Activated T-helper 9 cell treated with anti-CD3 and anti-CD28 coated beads, Interleukin-2, amount 50 U/mL, for 16 hours (primary cell): ENCODE measurements at places on chromosomes 6 and 20.
A peak's percentile ranks its signal among the peaks of the same experiment; 100 is the strongest.

DNA sequence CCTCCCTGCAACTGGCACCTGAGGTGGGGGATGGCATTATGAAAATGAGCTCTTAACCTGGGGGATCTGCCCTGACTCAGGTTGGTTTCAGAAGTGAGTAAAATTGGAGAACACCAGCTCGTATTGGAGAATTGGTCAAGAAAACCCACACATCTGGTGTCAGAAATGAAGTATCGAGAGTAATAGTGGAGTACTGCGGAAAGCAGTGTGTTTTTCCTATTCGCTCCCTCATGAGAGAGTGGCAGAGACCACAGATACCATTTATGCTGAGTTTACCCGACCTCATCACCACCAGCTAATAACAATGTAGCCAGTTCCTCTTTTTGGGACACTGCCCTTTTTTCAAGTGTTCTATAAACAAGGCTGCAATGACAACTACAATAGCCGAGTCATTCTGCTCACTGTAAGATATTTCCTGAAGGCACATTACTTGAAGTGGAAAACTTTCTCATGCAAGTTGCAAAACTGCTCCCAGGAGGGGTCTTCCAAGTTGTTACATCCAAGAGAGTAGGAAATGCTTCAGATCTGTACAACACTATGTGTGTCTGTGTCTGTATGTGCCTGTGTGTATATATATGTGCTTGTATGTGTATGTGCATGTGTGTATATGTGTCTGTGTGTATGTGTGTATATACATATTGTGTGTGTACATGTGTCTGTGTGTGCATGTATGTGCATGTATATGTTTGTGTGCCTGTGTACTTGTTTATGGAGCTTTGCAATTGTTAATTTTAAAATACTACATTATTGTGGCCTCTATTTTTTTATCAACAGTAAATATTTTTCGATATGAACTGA, 106.0 kb upstream of the CST7 start:
- no peak for DNase-seq

DNA sequence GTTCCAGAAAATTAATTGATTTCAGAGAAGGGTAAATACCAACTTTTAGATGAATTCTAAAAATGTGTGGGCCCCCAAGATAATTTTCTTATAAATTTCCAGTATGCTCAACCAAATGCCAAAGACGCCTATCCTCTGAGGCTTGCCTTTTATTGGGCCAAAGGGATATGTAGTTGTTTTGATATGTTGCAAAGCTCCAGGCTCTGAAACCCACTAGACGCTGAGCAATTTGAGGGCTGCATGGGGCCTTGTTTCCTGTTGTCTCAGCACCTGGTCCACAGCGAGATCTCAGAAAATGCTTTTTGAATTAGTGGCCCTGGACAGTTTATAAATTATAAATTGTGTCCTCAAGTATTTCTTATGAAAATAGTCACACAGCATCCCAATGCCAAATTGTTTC, 397.2 kb downstream of the SAMD5 start:
- DNase-seq: no peak

- no peak for DNase-seq
Observed at GRCh38 chr6:70292193-70292592, 10.7 kb downstream of the COL9A1 start.

GRCh38 chr6:105726902-105727655, 324.2 kb upstream of the PREP start:
- DNase-seq: no peak

DNA sequence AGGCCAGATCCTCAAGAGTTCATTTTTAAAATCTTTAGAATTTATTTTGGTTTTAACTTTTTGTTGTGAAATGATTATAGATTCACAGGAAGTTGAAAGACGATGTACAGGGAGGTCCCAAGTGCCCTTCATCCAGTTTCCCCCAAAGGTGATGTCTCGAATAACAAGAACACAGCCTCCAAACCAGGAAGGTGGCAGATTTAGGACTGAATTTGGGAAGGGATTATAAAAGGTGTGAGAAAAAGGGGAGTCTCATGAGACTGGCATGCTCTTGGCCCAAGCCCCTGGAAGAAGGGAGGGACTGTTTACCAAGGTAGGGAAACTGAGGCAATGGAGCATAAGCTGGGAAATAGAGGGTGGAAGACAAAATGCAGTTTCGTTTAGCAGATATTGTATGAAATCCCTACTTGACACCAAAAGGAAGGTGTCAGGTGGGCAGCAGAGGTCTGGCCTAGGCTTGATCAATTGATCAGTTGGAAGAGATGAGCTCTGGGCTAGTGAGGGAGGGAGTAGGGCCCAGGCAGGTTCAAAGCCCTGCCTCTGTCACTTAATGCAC, 81.2 kb downstream of the BMP7 start:
- DNase-seq: no peak

- no peak for DNase-seq
Observed at GRCh38 chr6:70538376-70538775, 28.4 kb upstream of the SDHAF4 start.

DNA sequence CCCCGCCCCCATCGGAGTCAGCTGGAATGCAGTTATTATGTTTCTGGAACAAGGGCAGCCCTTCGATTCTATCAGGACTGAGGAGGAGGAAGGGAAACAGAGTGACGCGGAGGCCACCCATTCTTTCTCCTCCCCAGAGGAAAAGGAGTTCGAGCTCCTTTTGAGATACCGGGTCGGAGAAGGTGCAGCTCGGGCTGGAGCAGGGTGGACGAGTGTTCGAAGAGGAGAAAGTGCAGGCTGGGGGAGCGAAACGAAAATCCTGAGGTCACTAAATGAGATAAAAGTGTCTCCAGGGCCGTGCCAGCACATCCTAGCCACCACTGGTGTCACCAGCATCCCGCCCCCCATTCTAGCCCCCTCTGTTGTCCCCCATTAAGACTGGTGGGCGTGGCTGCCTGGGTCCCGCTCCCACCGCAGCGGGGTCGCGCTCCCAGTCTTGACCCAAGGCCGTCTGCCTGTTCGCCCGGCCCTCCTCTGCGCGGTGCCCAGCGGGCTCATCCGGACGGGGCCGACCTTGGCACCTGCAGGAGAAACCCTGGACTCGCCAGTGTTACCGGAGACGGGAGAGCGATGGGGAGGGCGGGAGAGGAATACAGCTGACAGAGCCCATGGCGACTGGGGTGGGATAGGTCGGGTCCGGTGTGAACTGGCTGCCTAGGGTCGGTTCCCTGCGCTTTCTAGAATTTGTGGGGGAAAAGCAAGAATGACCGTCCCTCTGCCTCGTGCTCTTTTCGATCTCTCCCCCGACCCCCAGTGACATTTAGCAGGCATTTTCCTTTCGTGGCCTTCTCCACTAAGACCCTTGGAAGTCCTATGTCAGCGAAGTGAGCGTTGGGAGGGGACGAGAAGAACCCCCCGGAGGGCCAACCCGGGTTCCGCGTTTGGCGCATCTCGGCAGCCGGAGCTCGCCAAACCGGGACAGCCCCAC, 16.2 kb downstream of the FOXA2 start:
- DNase-seq: no peak

GRCh38 chr6:111339294-111339693, 143.7 kb downstream of the REV3L start:
- DNase-seq: no peak

GRCh38 chr6:136763716-136764516, 28.4 kb downstream of the MAP3K5 start:
- DNase-seq: no peak

GRCh38 chr6:48111143-48111506, at the start of gene PTCHD4:
TSS of gene PTCHD4 (minus strand) at chr6:48111197. CDS start at chr6:48068957, 42,240 bp downstream.
- DNase-seq: no peak

GRCh38 chr6:34236131-34236442, 586 bp upstream of the HMGA1 start:
- DNase-seq: peak; percentile 43

GRCh38 chr6:15462717-15463525, 199.9 kb downstream of the DTNBP1 start:
- no peak for DNase-seq

GRCh38 chr6:42103753-42104094, 38.7 kb downstream of the C6orf132 start:
- DNase-seq: no peak

GRCh38 chr6:119649531-119649930, 300.0 kb upstream of the MAN1A1 start:
- DNase-seq: no peak

DNA sequence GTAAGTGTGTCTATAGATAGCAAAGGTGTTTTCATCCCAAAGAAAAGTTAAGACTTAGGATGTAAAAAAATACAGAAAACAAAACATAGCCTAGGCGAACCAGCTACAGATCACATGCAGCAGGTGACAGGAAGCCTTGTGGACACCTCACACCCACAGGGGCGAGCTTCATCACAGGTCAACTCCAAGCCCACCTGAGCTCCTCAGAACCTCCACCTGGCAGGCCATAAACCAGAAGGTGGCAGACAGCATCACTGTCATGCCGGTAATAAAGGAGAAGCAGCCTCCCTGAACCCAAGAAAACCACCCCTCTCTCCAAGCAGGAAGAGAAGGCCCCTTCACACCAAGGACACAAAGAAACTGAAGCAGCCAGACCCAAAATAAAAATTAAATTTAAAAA, 1.0 kb downstream of the RALGAPA2 start:
- no peak for DNase-seq

DNA sequence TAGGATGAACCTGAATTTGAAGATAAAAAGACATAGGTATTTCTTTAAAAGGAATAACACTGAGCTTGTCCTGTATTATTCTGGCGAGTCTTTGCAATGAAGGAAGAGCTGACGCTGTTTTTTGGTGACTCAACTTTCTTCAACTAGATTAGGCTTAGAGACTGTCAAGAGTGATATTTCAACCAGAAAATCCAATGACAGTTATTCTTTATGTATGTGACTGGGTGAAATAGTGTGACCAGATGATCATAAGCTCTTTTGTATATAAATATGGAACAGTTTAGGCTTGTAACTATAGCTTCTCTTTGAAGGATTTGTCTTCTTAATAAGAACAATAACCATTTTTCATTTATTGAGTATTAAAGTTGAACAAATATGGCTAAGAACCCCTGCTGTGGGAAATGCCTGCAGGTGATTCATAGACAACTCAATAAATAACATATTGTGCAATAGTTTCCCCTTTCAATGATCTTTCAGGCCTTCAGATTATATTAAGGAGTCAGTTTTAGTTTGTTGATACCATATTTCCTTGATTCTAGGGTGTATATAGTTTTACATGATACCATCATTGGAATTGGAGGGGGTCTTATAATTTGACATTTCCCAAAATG, 265.6 kb upstream of the JAG1 start:
- no peak for DNase-seq

DNA sequence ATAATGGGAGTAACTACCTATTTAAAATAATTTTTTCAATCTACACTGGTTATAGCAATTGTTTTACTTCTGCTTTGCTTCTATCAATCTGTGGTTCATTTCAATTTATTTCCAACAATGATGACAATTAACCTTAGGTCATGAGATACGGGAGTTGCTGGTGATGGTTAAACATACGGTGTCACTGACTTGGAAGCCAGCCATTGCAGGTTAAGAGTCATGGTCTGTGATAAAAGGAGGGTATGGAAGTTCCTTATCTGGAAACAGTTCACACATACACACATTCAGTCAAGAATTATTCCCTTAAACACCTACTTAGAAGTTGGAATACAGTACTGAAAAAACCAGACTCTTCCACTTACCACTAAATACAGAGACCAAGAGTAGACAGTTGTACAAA, 180.0 kb downstream of the KIF16B start:
- DNase-seq: no peak

DNA sequence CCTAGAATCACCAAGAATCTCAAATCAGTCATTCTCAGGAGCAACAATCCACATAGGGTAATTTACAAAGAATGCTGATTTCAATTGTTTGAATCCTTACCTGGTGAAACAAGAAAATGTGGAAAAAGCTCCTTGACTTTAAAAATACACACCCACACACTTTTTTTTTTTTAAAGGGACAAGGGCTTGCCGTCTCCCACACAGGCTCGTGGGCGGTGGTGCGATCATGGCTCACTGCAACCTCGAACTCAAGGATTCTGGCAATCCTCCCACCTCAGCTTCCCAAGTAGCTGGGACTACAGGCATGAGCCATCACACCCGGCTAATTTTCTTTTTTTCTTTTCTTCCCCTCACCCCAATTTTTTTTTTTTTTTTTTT, 30.7 kb downstream of the PARD6B start:
- DNase-seq: no peak

DNA sequence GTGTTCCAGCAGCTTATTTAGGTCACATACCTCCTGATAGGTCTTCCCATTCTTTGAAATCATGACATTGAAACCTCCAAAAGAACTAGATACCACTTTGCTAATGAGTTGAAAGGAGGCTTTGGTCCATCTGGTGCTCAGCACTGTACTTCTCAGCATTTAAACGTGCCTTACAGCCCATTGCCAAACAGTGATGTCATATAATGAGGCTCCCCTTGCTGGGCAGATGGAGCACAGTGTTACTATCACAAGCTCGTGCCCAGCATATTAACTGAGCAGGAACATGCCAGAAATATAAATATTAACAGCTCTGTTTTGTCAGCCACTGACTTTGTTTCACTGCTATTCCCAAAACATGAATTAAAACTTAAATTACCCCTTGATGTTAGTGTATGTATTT, 25.5 kb upstream of the MAPK13 start:
- no peak for DNase-seq
